ENCODE measurements at places on chromosomes 5 and 9.
A peak's percentile ranks its signal among the peaks of the same experiment; 100 is the strongest.

DNA sequence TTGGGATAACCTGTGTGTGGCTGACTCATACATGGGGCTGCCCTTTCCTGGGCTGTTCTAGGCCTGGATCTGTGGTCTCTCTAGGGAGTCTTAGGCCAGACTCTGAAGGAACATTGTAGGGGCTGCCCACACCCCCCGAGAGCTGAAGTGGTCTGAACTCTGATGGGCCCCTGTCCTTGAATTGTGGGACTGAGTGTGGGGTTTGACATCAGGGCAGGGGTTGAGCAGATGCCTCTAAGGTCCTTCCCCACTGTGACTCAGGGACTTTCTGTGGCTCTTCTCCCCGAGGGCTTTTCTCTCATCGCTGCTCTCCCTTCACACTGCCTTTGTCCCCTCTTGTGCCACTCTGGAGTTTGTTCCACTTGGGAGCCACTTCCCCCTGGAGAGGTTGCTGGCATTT lies 215.0 kb downstream of the MELK start:
- no peak for DNase-seq

DNA sequence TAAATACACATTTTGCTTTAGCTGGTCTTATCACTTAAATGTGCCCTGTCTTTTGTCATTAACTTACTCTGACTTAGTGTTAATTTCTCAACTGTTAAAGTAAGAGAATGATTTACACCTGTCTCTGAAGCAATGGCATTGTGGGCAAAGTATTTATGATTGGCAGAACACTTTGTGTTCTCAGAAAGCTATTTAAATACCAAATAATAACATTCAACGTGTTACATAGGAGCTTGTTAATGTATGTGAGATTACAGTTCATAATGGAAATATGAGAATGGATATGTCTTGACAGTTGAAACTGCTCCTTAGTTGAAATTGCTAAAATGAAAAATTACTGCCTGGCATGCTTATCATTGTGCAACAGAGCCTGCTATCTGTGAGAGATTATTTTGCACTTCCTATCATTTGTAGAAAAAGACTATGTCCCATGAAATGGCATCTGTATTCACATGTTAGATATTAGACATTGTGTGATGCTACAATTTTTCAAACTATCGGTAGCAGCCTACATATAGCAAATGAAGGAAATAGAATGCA lies 46.1 kb downstream of the PRR16 start:
- DNase-seq: no peak

- no peak for DNase-seq
Measured at GRCh38 chr9:20623021-20623747, 885 bp upstream of the MLLT3 start.

DNA sequence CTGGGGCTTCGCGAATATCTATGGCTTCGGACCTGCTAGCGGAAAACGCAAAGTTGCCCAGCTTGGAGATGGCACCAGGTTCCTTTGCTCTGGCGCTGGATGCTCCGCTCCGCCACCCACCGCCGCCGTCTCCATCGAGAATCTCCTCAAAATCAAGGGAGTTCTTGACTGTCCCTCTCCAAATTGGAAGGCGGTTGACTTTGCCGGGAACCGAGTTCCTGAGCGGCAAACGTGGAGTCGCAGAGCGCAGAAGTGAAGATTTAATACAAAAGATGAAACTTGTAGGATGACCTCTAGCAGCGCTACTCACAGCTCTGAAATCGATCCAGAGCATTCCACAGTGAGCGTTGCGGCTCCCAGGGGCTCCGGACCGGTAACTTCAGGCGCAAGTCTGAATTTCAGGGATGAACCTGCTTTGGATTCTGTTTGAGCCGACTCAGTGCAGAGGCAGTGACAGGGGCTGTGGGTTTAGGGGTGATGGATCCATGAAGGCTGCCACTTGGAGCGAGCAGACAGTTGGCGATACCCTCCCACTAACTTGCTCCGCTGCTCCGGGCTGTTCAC lies 1641.5 kb upstream of the C9orf72 start:
- DNase-seq: no peak

GRCh38 chr5:51748647-51749046 lies 365.4 kb downstream of the ISL1 start:
- DNase-seq: no peak

GRCh38 chr5:78985116-78985724 lies at the start of gene ARSB:
Gene ARSB (minus strand): TSS chr5:78985310. CDS start chr5:78985248, 62 bp downstream.
- no peak for DNase-seq

- no peak for DNase-seq
Measured at GRCh38 chr5:172175263-172175719, 12.7 kb downstream of the STK10 start.

DNA sequence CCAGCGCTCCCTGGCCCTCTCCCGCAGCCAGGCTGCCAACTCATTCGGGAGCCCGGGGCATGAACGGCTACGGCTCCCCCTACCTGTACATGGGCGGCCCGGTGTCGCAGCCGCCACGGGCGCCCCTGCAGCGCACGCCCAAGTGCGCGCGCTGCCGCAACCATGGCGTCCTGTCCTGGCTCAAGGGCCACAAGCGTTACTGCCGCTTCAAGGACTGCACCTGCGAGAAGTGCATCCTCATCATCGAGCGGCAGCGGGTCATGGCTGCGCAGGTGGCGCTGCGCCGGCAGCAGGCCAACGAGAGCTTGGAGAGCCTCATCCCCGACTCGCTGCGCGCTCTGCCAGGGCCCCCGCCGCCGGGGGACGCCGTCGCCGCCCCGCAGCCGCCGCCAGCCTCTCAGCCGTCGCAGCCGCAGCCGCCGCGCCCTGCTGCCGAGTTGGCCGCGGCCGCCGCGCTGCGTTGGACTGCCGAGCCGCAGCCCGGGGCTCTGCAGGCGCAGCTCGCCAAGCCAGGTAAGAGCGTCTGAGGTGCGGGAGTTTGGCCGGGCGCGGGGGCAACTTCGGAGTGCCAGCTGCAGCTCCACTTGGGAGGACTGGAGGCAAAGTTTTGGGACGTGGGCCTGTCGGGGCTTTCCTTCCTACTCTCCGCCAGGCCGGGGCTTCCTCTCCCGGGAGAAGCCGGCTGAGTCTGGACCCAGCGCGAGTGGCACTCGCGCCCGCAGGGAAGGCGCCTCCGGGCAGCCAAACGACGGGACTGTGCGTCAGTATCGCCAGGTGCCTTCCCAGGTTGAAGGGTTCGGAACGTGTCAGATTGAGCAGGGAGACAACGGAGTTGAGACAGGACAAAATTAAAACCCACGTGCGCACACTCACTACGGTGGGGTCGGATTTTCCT lies 735 bp downstream of the DMRT3 start:
- DNase-seq: no peak

DNA sequence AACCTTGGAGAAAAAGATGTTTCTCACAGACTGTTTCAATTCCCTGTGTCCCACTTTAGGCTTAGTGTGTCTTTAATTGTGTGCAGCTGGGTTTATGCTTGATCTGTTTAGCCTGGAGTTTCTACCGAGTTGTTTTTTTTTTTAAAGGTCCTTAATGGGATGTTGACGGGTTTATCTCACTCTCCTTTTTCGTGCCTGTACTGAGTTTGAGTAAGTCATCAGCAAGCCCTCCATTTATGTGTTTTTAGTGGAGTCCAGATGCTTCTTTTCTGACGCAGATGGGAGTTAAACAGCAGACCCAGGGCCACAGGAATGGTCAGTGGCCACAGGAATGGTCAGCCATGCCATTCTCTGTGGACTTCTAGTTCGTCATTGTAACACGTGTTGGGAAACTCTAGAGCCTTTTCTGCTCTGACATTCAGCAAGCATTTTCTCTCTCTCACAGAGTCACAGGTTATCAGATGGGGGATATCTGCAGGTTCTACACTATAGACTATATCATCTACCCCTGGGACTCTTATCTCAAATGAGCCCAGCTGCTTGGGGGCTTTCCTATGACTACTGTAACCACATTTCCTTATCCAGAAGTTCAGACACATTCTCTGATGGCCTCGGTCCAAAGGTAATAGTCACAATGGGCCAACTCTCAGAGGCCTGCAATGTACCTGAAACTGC lies 190.5 kb downstream of the TTLL11 start:
- DNase-seq: no peak

GRCh38 chr5:38622723-38623129 lies 66.3 kb upstream of the LIFR start:
- no peak for DNase-seq

DNA sequence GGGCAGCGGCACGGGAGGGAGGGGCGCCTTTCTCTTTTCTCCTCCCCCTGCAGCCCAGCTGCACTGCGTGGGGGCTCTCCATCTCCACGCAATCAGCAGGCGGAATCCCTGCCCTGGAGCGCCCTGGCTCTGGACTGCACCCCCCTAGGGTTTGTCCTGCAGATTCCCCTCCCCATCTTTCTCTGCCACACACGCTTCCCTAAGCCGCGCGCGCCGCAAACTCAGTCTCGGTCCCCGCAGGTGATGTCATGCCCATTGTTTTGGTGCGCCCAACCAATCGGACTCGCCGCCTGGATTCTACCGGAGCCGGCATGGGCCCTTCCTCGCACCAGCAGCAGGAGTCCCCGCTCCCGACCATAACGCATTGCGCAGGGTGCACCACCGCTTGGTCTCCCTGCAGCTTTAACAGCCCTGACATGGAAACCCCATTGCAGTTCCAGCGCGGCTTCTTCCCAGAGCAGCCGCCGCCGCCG lies at the start of gene KCNN2:
Gene KCNN2, plus strand, starts transcription at position 347 of the 473 bp plus-strand sequence. Its CDS starts 70 bp downstream, at position 417.
- DNase-seq: no peak

GRCh38 chr9:98057138-98057799 lies 737 bp downstream of the NANS start:
- no peak for DNase-seq

DNA sequence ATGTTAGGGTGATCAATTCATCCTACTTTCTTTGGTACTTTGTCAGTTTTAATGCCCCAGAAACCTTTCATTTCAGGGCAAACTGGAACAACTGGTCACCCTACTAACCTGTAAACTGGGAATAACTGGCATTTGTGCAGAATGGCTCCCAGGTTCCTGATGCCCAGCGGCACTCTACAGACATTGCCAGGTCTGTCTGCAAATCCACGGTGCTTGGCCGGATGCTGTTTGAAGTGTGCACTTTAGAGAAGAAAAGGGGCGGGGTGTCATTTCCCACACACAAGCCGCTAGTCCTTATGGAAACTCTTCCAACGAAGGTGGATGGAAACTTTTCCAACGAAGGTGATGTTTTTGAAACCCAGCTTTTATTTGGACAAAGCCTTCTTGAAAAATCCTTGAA lies 49.9 kb upstream of the OTULINL start:
- no peak for DNase-seq

GRCh38 chr9:133742849-133743444 lies 4.8 kb upstream of the SARDH start:
- peak; percentile 37 for DNase-seq

GRCh38 chr9:129574911-129575585 lies 45.9 kb downstream of the C9orf50 start:
- no peak for DNase-seq

- DNase-seq: no peak
Measured at GRCh38 chr5:108940506-108940905, 192.8 kb downstream of the FER start.

- DNase-seq: no peak
Measured at GRCh38 chr5:132499440-132500243, 9.1 kb upstream of the IRF1 start.

DNA sequence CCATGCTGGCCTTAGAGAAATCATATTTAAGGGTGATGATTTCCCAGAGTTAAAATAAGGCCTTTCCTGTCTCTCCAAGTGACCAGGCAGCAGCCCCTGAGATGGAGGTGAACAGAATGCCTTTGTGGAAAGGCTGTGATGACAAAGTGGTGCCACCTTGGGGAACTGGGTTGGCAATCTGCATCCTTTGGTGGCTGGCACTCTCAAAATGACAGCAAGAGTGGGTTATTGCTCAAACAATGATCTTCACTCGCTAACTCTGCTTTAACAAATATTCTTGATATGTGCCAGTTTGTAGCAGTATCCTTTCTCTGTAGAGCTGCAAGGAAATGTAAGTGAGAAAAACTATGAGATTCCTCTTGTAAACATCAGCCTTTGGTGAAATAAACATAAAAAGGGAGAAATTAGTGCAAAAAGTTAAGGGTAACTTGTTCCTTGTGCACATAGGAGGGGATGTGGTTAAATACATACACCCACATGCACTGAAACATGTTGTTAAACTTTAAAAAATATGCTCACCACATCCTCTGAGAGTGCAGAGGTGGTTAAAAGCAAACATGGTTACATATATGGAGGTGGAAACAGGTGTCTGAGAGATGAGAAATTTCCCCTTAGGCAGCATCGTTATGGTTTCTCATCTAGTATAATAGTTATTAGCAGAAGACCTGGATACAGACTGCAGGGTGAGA lies 373.4 kb upstream of the CTNND2 start:
- DNase-seq: no peak

- no peak for DNase-seq
Measured at GRCh38 chr9:87213948-87214347, 266.6 kb upstream of the GAS1 start.

DNA sequence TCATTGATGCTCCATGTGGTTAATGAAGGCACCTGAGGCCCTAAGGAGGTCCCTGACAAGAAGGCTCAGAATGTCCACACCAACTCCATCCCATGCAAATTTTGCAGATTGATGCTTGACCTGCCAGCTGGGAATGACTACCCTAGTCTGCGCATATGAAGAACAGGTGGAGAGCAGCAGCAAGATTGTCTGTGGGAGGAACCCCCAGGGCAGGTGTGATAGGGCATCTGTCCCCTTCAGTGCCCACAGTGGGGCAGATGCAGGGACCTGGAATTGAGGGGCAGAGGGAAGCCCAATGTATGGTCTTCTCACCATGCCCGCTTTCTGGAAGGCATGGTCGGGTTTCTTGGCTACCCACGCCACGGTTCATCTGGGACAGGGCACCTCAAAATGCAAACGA lies 79.6 kb downstream of the MACROH2A1 start:
- no peak for DNase-seq

DNA sequence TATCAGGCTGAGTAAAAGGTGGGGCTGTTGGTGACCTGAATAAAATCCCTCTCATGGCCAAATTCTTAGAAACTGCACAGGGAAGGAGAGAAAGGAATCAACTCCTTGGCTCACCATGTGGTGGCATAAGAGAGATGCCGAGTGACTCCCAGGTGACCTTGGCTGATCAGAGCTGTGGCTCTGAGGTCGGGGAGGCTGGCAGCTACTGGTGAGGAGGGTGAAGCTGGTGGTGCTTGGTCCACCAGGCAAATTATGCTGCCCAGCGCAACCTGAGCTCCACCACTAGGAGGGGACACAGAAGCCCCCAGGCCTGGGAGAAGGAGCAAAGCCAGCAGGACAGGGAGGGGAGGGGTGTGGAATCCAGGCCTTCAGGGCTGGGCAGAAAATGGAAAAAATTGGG lies 111.2 kb upstream of the IL12B start:
- no peak for DNase-seq

GRCh38 chr9:9558907-9559306 lies 1053.9 kb downstream of the PTPRD start:
- DNase-seq: no peak

All from omental fat pad (tissue), 4 donors.